Lower leg skin (tissue), 4 donors: ENCODE measurements at places on chromosomes 7 and 10. TPM values are rescaled to one million over a fixed set of nuclear protein-coding genes. Genes with fewer than 3 reads are reported as not detected.

DNA sequence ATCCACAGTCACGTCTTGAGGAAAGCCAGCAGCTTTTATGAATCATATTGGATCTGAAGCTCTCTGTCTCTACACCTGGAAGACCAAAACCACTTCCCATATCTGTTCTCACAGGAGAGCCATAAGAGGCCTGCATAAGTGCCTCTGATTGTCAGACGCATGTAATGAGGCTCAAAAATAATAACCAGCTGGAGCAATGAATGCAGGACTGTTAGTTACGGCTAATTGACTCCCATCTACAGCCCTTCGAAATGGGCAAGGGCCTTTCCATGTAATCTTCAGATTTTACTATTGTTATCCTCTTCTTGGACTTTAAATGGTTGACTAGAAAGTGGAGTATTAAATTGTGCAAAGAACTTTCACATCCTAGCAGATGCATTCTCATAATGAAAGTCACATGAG is 4.4 kb upstream of the SEMA3C start:
- no peak for DNase-seq

GRCh38 chr10:95430231-95430951 is 130.8 kb downstream of the SORBS1 start:
- DNase-seq: no peak

GRCh38 chr10:24465891-24466818 is 257.2 kb downstream of the KIAA1217 start:
- no peak for DNase-seq

GRCh38 chr10:48894911-48895802 is 44.5 kb downstream of the LRRC18 start:
- no peak for DNase-seq

DNA sequence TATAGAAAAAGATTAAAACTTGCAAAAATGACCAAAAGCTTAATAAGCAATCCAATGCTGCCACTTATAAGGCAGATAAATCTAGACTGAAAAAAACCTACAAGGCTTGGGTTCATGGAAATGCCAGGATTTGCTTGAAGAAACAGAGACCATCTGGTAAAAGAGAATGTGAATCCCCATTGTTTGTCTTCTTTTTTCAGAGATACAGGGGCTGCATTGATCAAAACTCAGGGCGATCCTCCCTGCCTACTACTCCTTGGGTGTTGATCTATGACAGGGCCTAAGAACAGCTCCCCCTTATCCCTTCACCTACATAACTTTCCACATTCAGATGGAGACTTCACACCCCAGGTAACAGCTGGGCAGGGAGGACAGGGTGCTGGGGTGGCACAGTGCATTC is 3.3 kb upstream of the TSGA13 start:
- DNase-seq: no peak

Gene SLC4A2
- 56.3 TPM for total RNA-seq

Gene ZNF22
- 9.8 TPM for total RNA-seq

Gene PTER
- 15.9 TPM for total RNA-seq
